Activated naive CD4-positive, alpha-beta T cell (primary cell): ENCODE measurements at places on chromosomes 2 and 18.

- no peak for DNase-seq
Measured at GRCh38 chr2:217539126-217539525, 463.7 kb downstream of the TNS1 start.

GRCh38 chr2:217875556-217876252, 127.1 kb downstream of the TNS1 start:
- DNase-seq = no peak

DNA sequence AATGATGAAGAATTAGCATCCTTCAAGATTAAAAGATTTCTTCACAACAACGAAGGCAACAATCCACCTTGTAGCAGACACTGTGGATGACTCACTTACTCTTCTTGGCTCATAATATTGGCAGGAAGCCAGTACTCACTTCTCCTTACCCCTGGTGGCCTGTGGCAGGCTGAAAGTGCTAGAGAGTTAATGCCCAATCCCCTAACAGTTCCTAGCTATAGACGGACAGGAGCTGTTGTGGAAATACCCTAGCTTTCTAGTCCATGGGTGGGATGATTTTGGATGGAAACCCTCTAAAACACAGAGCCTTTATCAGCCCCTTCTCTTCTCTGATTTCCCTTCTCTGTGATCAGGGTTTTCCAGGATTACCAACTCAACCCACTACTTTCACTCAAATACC, 128.6 kb upstream of the NYAP2 start:
- DNase-seq = no peak

- DNase-seq = no peak
Measured at GRCh38 chr2:56055405-56055804, 128.4 kb upstream of the CCDC85A start.

DNA sequence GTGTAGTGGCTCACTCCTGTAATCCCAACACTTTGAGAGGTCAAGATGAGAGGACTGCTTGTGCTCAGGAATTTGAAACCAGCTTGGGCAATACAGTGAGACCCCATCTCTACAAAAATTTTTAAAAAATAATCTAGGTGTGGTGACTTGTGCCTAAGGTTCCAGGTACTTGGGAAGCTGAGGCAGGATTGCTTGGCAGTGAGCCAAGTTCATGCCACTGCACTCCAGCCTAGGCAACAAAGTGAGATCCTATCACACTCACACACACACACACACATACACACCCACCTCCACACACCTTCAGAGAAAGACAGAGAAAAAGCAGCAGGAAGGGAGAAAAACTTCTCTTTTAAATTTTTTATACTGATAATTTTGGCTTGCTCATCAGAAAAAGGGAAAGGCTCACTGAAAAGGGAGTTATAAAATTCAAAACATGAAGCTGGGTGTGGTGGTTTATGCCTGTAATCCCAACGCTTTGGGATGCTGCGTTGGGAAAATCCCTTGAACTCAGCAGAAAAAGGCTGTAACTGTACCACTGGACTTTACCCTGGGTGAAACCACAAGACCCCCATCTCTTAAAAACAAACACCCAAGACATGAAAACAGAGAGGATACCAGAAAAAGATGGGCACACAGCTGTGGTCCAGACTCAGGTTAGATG, 25.7 kb downstream of the FAM168B start:
- DNase-seq = no peak

GRCh38 chr18:79790996-79791972, 6.5 kb upstream of the KCNG2 start:
- no peak for DNase-seq

- DNase-seq = no peak
Measured at GRCh38 chr2:46315103-46315890, 18.1 kb downstream of the EPAS1 start.

DNA sequence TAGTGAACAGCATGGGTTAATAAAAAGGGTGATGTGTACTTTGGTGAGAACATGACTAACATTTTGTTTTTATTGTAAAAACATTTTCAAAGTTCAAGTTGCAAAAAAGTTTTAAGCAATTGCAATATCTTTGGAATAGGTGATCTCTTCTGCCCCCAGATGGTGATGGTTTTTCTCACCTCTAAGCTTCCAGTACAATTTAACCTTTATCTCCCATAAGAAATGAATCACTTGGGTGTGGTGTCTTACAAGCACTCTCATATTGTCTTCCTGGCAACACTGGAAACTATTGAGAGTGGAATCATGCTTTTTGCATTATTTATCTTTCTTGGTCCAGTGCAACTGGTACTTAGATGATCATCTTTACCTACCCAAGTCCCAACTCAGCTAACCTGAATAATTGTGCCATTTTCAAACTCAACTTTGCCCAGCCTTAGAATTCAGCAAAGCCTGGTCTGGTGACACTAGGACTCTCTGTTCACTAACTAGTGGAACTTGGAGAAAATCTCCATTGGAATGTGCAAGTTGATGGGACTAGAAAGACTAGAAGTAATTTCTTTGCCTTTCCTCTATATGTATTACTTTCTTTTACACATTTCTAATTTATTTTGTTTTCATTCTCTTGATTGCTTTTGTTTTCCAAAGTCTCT, 964.7 kb upstream of the ZEB2 start:
- no peak for DNase-seq

- no peak for DNase-seq
Measured at GRCh38 chr2:60806988-60807681, 51.1 kb downstream of the PAPOLG start.

GRCh38 chr2:56687169-56687568, 503.4 kb downstream of the CCDC85A start:
- no peak for DNase-seq

GRCh38 chr2:106161938-106162820, 31.9 kb downstream of the UXS1 start:
- DNase-seq = no peak
